ENCODE measurements at places on chromosomes 7 and 10.

DNA sequence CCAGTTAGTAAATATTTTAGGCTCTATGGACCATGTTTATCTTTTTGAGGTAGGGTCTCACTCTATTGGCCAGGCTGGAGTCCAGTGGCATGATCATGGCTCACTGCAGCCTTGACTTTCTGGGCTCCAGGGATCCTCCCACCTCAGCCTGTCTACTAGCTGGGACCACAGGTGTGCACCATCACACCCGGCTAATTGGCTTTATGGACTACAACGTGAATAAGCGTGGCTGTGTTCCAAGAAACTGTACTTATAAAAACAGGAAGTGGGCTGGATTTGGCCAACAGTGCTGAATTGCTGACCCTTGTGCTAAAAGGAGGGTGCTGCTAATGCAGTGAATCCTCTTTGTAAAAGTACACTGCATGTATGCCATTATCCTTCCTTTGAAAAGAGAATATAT lies 111.7 kb upstream of the CDK13 start:
- DNase-seq, result no peak

GRCh38 chr7:7681191-7681935 lies 37.0 kb downstream of the RPA3 start:
- DNase-seq, result peak; percentile 58

DNA sequence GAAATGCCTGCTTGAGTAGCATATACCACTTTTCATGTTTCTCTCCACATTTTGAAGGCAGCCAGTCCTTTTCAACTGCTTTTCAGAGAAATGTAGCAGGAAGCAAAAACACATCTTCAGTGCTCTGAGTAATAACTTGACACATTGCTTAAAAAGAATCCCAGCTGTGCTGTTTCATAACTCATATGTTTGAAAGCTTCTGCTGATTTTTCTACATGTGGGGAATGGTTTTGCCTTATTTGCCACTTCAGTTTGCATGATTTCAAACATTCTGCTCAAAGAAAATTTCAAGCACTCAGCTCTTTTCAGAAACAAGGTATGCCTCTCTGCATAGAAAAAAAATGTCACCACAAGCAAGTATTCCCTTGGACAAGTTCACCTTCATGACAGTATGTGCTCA lies 732.8 kb downstream of the POM121L12 start:
- no peak for DNase-seq

DNA sequence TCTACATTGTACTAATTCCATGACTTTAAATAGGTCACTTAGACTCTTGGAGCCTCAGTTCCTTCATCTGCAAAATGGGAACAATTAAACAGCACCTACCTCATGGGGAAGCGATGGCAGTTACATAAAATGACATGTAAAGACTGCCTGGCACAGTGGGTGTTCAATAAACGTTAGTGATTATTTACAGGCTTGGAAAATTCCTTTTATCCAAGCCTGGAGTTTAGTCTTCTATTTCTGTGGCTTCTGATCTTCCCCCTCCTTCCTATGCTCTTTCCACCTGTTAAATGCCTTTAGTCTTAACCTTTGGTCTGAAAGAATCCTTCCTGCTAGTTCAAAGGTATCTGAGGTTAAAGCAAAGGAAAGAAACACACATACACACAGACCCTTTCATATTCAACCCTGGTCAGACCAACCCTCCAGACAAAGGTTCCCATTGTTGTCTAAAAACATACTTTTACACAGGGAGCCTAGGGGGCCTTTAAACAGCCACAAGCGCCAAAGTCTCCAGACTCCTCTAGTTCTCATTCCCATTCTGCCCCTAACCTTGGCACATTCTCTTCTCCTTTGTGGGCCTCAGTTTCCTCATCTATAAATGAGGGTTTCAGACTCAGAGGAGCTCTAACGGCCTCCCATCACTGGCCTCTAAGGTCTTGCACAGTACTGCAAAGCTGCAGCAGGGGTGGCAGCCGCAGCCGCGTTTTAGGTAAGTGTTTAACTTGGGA lies 21.4 kb downstream of the SORBS1 start:
- DNase-seq, result no peak
